ENCODE measurements at places on chromosomes 3 and 15.

DNA sequence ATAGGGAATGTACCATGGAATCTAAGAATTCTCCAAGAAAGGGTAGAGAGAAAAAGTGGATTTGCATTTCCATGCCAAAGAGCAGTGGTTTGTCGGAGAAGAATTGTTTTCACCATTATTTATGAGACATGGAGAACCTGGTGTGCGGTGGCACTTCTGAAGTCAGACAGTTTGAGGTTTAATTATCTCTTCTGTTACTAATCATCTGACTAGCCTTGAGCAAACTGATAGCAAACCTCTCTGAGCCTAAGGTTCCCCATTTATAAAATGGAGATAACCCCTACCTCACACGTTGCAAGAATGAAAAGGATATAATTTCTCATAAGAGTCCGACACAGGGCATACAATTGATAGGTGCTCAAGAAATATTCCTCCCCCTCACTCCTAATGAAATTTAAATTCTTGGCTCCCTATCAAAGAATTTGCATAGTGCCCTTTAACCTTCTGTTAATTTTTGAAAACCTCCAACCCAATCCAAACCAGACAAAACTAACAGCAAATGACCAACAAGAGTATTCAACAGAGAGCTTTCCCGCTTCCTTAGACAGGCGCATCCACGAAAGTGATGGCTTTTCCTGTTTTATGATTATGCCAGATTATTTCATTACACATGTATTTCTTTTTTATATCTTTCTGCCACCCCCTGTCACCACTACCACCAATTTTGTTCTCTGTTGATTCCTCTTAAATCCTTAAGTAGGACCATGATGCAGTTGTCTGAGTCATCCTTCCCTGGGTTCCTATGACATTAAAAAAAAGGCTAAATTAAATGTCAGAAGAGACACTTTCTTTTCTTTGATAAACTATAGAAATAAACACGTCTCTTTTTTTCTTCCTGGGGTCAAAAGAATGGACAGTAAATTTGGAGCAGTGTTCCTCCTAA, 28.5 kb downstream of the TMEM212 start:
- no peak for DNase-seq

GRCh38 chr15:74245342-74245931, 9.3 kb downstream of the CCDC33 start:
- DNase-seq: no peak

DNA sequence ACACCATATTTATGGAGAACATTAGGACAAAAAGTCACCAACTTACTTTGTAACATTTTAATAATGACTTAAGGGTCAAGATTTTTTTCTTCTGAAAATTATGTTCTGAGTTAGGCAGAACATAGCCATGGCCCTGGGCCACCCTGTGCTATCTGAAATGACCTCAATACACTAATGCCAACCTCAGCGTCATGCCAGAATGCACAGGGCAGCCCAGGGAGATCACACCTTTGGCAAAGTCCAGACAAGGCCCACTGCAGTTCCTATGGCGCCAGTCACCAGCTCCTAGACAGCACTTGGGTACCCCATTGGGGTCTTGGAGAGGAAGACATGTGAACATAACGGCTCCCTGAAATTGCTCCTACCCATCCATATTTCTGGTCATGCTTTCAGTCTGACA, 33.1 kb downstream of the HCLS1 start:
- no peak for DNase-seq

DNA sequence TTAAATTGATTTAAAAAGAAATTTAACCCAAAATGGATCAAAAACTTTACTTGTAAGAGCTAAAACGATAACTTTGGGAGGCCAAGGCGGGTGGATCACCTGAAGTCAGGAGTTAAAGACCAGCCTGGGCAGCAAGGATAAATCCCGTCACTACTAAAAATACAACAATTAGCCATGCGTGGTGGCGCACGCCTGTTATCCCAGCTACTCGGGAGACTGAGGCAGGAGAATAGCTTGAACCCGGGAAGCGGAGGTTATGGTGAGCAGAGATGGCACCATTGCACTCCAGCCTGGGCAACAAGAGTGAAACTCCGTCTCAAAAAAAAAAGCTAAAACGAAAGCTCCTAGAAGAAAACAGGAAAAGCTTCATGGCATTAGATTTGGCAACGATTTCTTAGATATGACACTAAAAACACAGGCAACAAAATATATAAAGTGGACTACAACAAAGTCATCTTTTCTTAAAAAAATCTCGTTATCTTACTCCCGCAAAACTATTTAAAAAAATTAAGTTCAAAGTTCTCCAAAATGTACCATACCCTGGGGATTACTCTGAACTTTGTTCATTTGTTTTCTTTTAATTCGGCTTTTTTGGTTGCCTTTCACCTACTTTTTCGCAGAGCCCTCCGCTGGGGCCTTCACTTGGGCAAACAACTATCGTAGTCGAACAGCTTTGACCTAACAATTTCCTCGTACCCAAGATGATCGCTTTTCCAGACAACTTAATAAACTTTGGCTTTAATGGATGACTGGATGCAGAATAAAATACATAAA, 2.9 kb downstream of the HDDC3 start:
- no peak for DNase-seq

GRCh38 chr3:29694783-29695182, 413.9 kb downstream of the RBMS3 start:
- DNase-seq: no peak

DNA sequence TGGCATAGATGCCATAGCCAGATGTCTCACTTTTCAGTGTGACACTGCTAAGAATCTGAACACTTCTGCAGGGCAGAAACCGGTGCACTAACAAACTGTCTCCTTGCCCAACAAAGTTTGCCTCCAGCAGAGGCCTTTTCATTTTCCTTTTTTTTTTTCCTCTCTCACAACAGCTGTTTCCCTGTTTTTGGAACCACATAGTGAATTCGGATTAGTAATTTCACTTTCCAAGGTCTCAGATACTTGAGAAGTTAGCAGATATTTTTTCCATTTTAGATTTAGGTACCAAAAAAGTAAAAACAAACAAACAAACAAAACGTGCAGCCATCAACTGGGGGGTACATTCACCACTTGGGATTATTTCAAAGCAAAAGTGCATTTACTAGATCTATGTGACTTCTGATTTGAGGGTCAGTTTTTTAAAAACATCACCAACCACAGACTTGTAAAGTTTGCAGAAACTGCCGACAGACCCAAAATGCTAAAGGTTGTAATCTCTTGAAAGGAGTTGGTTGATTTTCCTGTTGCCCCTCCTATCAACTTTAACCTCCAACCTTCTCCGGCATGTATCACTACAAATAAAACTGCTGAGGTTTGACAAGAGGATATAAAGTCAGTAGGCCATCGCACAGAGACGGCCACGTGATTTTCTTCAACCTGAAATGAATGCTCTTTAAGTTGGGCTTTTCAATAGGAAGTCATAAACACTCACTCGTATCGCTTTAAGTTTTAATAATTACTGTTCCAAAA, 169.1 kb downstream of the CDIN1 start:
- DNase-seq: no peak

GRCh38 chr3:50330330-50330729, 2.3 kb upstream of the TUSC2 start:
- no peak for DNase-seq

DNA sequence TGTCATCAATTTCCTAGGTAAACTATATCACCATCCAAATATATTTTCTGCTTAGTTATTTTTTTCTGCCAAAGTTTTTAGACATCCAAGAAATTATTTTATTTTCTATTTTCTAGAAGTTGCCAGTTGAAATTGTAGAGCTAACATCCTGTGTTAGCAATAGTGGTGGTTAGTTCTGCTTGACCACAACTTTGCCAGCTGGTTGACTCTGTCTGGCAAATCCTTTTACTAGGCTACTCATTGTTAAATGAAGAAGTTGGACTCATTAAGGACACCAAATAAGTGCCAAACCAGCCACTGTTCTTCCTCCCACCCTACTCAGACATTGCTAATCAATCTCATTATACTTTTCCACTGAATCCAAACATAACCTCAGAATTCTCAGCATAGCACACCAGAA, 15.4 kb upstream of the CRBN start:
- no peak for DNase-seq

DNA sequence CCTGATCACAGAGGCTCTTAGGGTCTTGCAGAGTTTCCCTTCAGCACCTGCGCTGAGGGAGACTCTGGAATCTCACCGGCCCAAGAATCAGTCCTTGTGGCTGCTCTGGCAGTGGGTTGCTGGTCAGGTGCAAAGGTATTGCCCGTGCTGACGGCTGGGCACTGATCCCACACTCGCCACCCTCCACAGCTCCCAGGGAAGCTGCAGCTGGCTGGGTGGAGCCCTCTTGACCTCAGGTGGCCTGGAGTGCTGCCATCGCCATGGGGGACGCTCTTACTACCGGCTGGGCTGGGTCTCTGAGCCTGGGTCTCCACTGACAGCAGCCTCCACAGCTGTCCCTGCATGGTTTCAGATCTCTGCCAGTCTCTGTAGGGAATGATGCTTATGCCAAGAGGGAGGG, 52.6 kb upstream of the EPHB3 start:
- no peak for DNase-seq

- no peak for DNase-seq
These were observed 574.6 kb downstream of the VGLL3 start for GRCh38 chr3:86416334-86416733.

- DNase-seq: no peak
These were observed 494.5 kb upstream of the RGMA start for GRCh38 chr15:93583552-93583951.

DNA sequence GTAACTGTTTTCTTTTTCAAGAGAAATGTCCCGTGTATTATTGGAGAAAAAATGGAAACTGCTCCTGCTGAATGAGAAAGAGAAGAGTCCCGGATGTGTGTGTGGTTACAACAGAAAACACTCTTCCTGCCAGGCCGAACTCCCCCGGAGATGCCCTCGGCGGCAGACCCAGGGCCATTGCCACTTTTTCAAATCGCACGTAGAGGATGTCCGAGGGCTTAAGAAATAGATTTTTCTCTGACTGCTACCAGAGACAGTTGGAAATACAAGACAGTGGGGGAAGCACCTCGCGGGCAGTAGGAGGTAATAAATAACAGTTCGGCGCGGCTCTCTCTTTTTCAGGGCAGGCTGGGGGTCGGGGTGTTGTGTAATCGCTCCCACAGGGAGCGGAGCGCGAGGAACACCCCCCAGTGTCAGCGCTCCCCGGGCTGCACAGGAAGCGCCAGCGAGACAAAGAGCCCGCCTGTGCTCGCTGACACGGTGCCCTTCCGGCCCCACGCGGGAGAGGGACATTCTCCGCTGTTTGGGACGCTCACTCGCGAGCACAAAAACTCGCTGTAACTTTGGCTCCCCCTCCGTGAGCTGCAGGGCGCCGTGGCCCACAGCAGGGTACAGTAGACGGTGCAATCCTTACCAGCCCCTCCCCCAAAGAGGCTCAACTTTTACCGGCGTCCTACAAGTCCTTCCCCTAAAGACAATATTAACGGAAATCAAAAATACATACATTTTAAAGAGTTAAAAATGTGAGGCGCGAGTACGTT, 1.1 kb downstream of the VGLL4 start:
- peak; percentile 56 for DNase-seq

GRCh38 chr3:46481636-46482035, 16.1 kb upstream of the RTP3 start:
- DNase-seq: no peak

DNA sequence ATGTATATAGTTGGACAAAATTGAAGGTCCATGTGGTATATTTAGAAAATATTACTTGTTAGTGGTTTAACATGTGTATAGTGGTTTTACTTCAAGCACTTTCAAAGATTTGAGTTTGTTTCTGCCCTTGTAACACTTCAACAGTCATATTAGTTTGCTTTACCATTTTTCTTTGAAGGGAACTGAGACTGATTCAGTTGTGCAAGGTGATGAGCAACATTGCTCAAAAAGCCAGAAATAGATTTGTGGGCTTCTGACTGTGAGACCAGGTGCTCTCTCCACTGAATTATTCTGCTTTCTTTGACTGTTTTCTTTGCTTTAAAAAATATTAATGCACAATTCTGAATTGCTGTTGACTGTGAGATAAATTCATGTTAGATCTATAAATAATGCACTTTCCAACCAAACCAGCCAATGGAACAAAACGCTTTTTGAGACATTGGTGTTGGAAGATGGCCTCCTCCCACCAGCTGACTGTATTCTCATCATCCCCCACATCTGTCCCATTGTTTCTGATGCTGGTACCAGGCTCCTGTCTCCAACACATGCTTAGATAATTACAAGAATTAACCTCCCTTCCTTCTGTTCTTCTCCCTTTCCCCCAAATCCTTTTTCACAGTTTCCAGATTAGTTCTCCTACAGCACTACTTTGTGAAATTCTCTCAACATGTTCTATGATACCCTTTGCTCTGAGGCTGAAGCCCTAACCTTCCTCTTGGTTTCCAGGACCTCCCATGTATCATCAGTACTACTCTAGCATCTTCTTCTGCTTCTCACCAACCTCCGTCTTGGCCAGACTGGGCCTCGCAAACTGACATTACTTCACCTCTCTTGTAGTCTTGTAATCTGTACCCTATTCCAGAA, 27.9 kb downstream of the PLCL2 start:
- DNase-seq: no peak

GRCh38 chr15:27278761-27279160, 307.8 kb downstream of the GABRG3 start:
- DNase-seq: no peak

DNA sequence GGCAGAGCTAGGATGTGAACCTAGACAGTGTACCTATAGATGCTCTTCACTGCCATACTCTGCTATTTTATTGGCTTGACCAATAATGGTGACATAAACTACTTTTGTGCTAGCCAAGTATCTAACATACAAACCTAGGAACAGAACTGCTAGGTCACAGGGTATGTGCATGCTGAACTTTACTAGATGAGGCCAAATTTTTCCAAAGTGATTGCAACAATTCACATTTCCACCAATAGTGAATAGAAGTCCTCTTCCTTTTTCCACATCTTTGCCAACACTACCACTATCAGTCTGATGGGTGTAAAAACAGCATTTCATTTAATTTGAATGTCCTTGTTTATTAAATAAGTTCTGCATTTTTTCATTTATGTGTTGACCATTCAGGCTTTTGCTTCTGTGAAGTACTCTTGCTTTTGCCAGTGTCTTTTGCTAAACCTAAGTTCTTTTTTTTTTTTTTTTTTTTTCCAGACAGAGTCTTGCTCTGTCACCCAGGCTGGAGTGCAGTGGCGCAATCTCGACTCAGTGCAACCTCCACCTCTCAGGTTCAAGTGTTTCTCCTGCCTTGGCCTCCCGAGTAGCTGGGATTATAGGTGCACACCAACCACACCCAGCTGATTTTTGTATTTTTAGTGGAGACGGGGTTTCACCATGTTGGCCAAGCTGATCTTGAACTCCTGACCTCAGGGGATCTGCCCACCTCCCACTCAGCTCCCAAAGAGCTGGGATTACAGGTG, 54.1 kb downstream of the DCAF1 start:
- DNase-seq: no peak

DNA sequence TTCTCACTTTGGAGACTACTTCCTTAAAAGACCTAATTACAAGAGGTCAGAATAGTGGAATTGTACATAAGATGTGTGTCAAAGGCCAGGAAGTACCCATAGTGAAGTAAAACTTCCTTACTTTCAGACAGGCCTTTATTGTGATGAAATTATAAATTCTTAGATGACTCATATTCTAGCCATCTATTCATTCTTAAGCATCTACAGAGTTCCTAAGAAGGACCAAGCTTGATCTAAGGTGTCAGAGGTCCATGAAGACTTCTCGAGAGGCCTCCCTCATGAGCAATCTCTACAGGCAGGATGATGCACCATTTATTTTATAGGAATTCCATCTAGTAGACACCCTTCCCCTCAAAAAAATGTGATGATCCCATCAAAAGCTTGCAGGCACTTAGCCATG, 493.3 kb downstream of the MAGI1 start:
- DNase-seq: no peak
